Naive B cell (primary cell): ENCODE measurements at places on chromosomes 6 and 20.

GRCh38 chr6:114119056-114119455 is 148.1 kb upstream of the HDAC2 start:
- DNase-seq: no peak

- no peak for DNase-seq
These were observed 13.8 kb downstream of the ADRM1 start for GRCh38 chr20:62316331-62317166.

- no peak for DNase-seq
These were observed 69.5 kb downstream of the DAAM2 start for GRCh38 chr6:39861663-39862062.

- no peak for DNase-seq
These were observed 57.7 kb downstream of the RBM38 start for GRCh38 chr20:57448764-57449354.

DNA sequence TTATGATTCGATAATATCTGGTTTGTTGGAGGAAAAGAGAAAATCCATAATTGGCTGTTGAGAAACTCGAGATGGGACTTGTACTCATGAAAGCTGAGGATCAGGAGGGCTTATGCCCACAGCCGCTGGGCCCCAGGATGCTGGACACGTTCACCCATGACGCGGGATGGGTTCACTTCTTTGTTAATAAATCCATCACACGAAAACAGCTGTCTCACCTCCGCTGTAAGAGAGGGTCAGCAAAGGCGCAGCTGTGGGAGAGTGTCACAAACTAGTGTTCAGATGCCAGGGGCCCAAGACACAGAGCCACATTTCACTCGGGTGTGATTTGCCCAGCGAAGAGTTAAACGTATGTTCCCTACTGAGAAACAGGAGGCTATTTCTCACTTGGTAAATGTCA is 315.1 kb downstream of the THBS2 start:
- DNase-seq: no peak

DNA sequence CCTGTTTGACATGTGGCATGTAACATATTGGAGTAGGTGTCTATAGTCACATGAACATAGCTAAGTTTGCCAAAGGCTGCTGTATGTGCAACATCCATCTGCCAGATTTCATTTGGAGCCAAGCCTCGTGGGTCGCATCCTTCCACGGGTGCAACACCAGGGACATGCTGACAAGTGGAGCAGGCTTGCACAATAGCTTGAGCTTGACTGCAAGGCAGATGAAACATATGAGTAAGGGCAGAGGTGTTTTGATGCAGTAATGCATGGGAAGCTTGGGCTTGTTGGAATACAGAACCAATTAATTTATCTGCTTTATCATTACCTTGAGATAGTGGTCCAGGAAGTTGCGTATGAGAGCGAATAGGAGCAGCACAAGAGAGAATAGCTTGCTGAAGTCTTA is 74.1 kb upstream of the BTN3A2 start:
- DNase-seq: no peak

- DNase-seq: no peak
These were observed 6.7 kb downstream of the ACOT13 start for GRCh38 chr6:24673625-24674024.
